ENCODE measurements at places on chromosomes 12 and 14. TPM values are rescaled to one million over a fixed set of nuclear protein-coding genes. Genes with fewer than 3 reads are reported as not detected.

GRCh38 chr14:99441918-99442317 lies 38.7 kb downstream of the SETD3 start:
- no peak for DNase-seq

The INSM2 gene
- 0.15 TPM for total RNA-seq

DNA sequence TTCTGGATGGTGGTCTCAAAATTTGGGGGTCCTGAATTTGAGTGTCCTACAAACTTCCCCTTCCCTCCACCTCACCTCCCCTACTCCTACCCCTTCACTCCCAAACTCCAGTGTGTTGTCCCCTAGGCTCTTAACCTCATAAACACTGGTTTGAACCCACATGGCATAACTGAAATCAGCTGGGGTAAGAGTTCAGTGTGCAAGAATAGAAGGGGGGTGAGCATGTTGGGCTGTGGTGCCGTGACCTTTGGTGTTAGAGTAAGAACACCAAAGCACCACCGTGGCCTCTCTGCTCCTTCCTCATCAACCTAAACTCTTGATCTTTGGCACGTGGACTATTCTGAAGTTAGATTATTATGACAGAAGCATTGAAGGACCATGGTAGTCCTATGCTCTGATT lies 11.0 kb downstream of the PCBP2 start:
- no peak for DNase-seq

DNA sequence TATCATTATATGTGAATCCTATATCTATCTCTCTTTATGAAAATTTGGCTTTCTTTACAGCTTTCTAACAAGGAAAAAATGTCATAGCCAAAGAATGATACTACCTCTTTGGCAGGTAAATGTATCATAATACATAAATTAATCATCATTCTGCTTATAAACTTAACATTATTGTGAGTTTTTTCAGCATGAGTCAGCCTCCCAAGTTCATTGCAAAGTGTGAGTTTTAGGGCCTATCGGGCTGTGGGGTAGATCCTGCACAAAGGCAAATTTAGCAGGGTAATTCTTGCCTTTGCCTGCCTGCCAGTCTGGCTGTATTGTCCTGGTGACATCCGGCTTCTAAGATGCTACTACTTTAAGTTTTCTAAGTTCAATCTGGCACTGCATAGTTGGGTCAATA lies 412.6 kb downstream of the MDGA2 start:
- DNase-seq = no peak

- no peak for DNase-seq
Observed at GRCh38 chr14:66228267-66228970, 257.8 kb upstream of the CCDC196 start.

DNA sequence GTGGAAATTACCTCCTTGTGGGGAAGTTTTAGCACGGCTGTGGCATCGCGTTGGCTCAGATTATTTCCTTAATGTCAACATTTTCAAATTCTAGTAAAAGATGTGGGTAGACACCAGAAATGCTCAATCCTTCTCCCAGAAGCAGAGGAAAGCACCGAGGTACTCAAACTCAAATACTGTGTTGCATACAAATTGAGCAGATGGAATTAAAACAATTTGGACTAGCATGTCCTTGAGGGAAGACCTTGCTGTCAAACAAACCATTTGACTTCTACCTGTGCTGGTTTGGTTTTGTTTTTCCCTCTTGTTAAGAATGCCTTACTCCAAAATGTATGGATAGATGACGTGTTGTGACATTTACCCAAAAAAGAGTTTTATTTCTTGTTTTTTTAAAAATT lies 136.4 kb downstream of the CNTN1 start:
- no peak for DNase-seq
